ENCODE measurements at places on chromosomes 13 and 19.

DNA sequence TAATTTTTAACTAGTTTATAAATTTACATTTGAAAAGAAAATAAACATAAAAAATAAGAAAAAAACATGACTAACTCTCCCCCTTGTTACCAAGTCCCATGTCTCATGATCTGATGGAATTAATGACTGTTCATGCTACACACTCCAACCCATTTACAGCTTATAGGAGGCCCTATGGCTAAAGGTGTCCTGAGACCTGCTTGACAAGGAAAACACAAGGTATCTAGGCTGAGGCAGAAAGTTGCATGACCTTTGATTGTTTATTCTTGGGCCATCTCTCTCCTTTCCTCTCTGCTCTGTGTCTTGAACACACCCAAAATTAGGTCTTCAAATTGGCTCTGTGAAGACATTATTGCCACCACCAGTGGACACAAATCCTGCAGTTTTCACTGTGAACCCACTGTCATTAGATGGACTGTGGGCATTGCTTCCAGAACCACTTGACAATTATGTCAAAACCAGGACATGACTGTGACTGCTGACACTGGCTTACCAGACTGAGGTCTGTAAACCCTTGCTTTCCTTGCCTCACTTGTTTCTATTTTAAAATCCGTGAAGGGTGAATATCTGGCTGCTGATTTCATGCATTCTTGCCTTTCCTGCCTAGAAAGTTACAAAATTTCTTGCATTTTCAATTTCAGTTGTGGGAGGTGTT, 386.5 kb upstream of the SPRY2 start:
- H3K36me3 ChIP-seq = no peaks in the 10 kb centered on the region
- H3K4me1 ChIP-seq = no peaks in the 10 kb centered on the region
- no peaks in the 10 kb centered on the region for H3K27me3 ChIP-seq
- no peak for DNase-seq
- H3K4me3 ChIP-seq = no peak overlapping the region

- H3K27me3 ChIP-seq = no peaks in the 10 kb centered on the region
- no peaks in the 10 kb centered on the region for H3K36me3 ChIP-seq
Measured at GRCh38 chr13:40540328-40541044, 126.0 kb downstream of the FOXO1 start.

DNA sequence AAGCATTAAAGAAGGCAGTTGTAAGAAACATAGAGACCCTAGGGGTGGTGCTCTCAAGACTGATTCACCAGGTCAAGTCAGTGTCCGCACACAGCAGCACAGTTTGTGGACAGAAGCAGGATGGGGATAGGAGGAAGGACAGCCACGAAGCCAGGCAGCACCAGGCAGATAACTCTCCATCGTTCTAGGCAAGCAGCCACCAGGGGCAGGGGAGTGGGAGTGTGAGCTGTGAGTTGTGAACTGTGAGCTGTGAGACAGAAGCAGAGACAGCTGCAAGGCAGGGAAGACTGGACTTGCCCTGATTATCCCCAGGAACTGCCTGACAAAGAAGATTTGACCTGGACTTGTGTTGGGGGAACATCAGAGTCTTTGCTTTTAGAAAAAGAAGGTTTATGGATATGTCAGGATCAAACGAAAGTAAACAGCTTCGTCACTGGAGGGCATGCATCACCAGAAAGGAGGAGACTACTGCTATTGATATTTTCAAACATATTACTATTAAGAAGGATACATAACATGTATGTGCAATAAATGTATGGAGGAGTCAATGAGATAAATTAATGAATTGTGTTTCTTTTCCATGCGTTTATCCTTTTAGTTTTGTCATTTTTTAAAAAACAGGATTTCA, 286.1 kb downstream of the IRS2 start:
- no peak overlapping the region for H3K4me3 ChIP-seq
- no peaks in the 10 kb centered on the region for H3K36me3 ChIP-seq
- H3K27ac ChIP-seq = no peak overlapping the region
- H3K4me1 ChIP-seq = no peaks in the 10 kb centered on the region
- H3K27me3 ChIP-seq = no peaks in the 10 kb centered on the region

DNA sequence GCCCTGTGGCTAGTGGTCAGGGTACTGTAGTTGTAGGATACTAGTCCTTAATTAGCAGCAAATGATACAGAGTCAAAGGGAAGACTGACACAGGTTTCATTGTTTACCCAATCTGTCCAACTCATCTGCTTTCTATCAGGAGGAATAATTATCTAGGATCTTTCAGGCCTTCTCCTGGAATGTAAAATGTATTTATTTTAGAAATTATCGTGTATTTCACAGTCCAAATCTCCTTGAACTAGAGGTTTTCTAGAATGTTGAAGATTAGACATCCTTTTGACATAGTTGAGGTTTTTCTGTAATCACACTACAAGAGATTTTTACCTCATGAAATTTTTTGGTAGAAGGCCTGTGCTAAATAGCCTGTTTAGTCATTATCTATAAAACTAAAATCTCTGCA, 1694.8 kb upstream of the PCDH20 start:
- no peaks in the 10 kb centered on the region for H3K36me3 ChIP-seq
- H3K4me1 ChIP-seq = no peaks in the 10 kb centered on the region
- no peak for DNase-seq

DNA sequence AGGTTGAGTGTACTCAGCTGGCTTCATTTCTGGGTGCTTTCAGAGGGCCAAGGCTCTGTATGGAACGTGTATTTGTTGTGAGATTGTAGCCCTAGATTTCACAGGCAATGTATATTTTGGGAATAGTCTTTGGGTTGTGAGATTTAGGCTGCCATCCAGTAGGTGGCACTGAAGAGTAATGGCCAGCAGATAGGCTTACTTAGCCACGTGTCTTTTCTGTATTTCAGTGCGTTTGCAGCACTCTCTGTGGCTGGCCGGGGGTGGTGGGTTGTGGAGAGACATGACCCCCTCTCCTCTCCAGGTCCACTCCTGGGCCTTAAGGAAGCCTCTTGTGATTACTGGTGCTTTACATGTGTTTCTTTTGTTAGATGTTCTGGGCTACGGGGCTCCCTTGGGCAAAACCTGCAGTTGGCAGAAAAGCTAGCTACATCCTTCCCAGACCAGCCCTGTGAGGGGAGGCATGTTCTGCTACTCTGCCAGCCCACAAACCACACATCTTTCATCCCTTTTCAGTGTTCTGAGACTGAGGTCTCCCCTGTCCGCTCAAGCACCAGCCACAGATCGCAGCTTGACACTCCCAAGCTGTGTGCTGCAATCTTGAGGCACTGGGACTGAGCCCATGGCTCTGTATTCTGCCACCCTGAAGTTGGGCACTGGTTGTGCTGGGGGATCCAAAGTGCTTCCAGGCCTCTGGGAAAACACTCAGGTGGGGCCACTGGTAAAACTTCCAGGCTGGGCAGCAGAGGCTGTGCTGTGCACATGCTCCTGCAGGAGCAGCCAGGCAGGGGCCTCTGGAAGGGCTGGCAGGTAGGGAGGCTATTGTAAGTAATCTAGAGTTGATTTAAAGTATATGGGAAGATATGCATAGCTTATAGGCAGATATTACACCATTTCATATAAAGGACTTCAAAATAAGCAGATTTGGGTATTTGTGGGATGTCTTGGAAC, 1096.8 kb upstream of the PCDH20 start:
- no peaks in the 10 kb centered on the region for H3K4me1 ChIP-seq
- no peak overlapping the region for H3K4me3 ChIP-seq
- H3K27me3 ChIP-seq = no peaks in the 10 kb centered on the region
- no peaks in the 10 kb centered on the region for H3K36me3 ChIP-seq
- DNase-seq = no peak

GRCh38 chr13:73364736-73365135, 305.9 kb downstream of the KLF5 start:
- H3K4me1 ChIP-seq = no peaks in the 10 kb centered on the region
- no peaks in the 10 kb centered on the region for H3K36me3 ChIP-seq
- DNase-seq = no peak
- H3K4me3 ChIP-seq = no peak overlapping the region
- no peak overlapping the region for H3K27ac ChIP-seq
- H3K27me3 ChIP-seq = no peaks in the 10 kb centered on the region

GRCh38 chr13:40563350-40564125, 102.9 kb downstream of the FOXO1 start:
- no peaks in the 10 kb centered on the region for H3K27me3 ChIP-seq
- H3K27ac ChIP-seq = peak overlapping the region; percentile 67
- H3K4me3 ChIP-seq = no peak overlapping the region
- no peak for DNase-seq
- peaks cover 20% of the 10 kb centered on the region for H3K36me3 ChIP-seq
- peaks cover 55% of the 10 kb centered on the region for H3K4me1 ChIP-seq

- H3K27me3 ChIP-seq = no peaks in the 10 kb centered on the region
- no peaks in the 10 kb centered on the region for H3K36me3 ChIP-seq
- no peak overlapping the region for H3K4me3 ChIP-seq
- no peak for DNase-seq
- no peaks in the 10 kb centered on the region for H3K4me1 ChIP-seq
- H3K27ac ChIP-seq = no peak overlapping the region
Measured at GRCh38 chr13:70541451-70541850, 433.2 kb upstream of the KLHL1 start.

- H3K27ac ChIP-seq = no peak overlapping the region
- no peaks in the 10 kb centered on the region for H3K4me1 ChIP-seq
- H3K27me3 ChIP-seq = no peaks in the 10 kb centered on the region
- DNase-seq = no peak
- peaks cover 3% of the 10 kb centered on the region for H3K36me3 ChIP-seq
- H3K4me3 ChIP-seq = no peak overlapping the region
Measured at GRCh38 chr13:24247016-24247415, 62.4 kb upstream of the C1QTNF9 start.

DNA sequence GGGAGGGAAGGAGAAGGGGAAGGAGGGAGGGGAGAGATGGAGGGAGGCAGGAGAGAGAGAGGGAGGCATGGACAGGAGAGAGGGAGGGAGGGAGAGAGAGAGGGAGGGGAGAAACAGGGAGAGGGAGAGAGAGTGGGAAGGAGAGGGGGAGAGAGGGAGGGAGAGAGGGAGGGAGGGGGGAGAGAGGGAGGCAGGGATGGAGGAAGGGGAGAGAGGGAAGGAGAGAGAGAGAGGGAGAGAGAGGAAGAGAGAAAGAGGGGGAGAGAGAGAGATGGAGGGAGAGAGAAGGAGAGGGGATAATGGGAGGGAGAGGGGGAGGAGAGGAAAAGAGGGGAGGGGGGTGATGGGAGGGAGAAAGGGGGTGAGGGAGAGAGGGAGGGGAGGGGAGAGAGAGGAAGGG, 86.8 kb upstream of the VSTM2B start:
- H3K36me3 ChIP-seq = no peaks in the 10 kb centered on the region
- peaks cover 3% of the 10 kb centered on the region for H3K27me3 ChIP-seq
- H3K4me3 ChIP-seq = no peak overlapping the region
- no peak overlapping the region for H3K27ac ChIP-seq

DNA sequence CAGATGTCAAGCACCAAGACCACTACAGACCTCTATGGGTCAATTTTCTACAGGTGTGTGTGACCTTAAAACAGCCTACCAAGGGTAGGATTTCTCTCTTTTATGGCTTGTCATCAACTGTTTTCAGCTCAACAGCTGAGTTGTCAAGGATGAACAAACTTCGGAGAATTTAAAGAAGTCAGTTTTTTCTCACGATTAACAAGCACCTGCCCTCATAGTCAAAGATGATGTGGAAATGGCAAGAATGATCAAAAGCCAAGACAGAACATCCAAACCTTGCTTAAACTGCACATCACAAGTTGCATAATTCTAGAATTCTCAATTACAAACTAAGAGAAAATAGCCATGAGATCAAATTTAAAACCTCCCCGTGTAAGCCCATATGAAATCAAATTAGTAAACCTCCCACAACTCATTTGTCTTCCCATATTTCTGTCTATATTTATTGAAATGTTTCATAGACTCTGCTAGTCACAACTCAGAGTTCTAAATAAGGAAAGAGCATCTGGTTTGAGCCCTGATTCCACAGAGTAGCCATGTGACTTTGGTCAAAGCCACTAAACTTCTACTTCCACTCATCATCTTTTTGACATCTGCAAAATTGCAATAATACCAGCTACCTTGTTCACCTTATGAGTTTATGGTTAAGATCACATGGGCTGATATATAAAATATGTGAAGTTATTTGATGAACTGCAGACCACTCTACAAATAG, 521.5 kb upstream of the HTR2A start:
- H3K4me1 ChIP-seq = no peaks in the 10 kb centered on the region
- no peaks in the 10 kb centered on the region for H3K27me3 ChIP-seq
- no peaks in the 10 kb centered on the region for H3K36me3 ChIP-seq
- no peak overlapping the region for H3K27ac ChIP-seq
- no peak for DNase-seq

DNA sequence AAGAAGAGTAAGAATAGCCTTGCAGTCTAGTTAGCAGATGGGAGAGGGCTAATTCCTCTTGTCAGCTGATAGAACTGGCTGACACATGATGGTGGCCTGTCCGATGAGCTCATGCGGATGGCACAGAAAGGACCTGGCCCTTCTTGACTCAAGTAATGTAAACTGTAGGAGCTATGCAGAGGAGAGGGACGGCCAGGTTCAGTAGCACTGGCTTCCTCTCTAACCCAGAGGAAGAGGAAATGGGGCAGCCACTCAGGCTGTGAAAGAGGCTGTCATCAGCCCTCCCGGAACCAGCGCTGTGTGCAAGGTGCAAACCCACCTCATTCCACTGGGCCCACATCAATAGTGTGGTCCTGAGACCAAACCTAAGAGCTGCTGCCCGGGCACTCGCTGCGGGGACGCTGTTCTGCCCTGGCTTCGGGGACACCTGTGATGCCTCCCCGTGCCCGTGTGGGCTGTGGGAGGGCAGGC, 30.8 kb upstream of the USE1 start:
- no peaks in the 10 kb centered on the region for H3K27me3 ChIP-seq
- peaks cover 12% of the 10 kb centered on the region for H3K36me3 ChIP-seq
- peaks cover 29% of the 10 kb centered on the region for H3K4me1 ChIP-seq
- peak; percentile 40 for DNase-seq

GRCh38 chr19:18270326-18270725, 3.9 kb downstream of the IQCN start:
- no peak for DNase-seq
- H3K4me1 ChIP-seq = peaks cover 24% of the 10 kb centered on the region
- H3K27ac ChIP-seq = peak overlapping the region; percentile 67
- peaks cover 23% of the 10 kb centered on the region for H3K36me3 ChIP-seq
- H3K27me3 ChIP-seq = no peaks in the 10 kb centered on the region
- H3K4me3 ChIP-seq = no peak overlapping the region

- no peak for DNase-seq
- no peaks in the 10 kb centered on the region for H3K4me1 ChIP-seq
- H3K4me3 ChIP-seq = no peak overlapping the region
- no peaks in the 10 kb centered on the region for H3K36me3 ChIP-seq
- H3K27me3 ChIP-seq = no peaks in the 10 kb centered on the region
- H3K27ac ChIP-seq = no peak overlapping the region
Measured at GRCh38 chr13:44825953-44826352, 163.3 kb downstream of the NUFIP1 start.

- H3K4me3 ChIP-seq = no peak overlapping the region
- H3K4me1 ChIP-seq = peaks cover 6% of the 10 kb centered on the region
- peaks cover 2% of the 10 kb centered on the region for H3K36me3 ChIP-seq
- no peak for DNase-seq
Measured at GRCh38 chr13:44908712-44909111, 80.6 kb downstream of the NUFIP1 start.
